ENCODE measurements at places on chromosomes 5 and 9.

- no peak for DNase-seq
These were observed 256.9 kb downstream of the DMAC1 start for GRCh38 chr9:7542693-7543092.

- peak; percentile 54 for DNase-seq
These were observed 600 bp downstream of the ENC1 start for GRCh38 chr5:74639807-74640449.

DNA sequence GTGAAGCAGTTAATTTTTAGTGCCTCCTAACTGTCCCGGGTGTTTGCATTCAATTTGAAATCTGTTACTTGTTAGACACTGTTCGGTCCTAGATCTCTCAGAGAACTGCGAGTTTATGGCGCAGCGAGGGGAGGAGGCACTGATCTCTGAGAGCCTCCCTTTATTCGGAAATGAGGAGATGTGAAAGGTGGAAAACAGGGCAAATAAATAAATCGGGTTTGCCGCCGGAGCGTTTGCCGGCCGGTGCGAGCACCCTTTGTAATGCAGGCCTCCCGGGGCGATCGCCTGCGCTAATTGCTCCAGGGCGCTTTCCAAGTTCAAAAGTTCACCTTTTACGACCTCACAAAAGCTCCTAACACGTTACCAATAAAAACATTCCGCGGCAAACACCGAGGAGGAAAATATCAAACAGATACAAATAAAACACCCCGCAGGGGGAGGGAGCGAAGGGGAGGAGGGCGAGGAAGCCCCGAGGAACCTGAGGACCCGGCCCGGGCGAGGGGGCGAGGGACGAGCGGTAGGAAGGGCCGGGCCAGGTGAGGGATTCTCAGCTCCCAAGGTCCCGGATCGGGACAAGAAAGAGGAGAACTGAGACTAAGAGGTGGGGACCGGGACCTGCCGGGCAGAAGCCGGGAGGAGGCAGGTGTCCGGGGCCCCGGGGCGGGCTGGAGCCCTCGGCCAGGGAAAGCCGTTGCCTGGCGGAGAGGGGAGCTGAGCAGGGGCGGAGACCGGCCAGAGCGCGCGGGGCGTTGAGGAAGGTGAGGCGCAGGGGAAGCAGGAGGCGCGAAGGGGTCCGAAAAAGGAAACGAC lies 1.4 kb downstream of the NR6A1 start:
- no peak for DNase-seq

GRCh38 chr5:5667136-5667554 lies 244.7 kb downstream of the ICE1 start:
- DNase-seq: no peak

DNA sequence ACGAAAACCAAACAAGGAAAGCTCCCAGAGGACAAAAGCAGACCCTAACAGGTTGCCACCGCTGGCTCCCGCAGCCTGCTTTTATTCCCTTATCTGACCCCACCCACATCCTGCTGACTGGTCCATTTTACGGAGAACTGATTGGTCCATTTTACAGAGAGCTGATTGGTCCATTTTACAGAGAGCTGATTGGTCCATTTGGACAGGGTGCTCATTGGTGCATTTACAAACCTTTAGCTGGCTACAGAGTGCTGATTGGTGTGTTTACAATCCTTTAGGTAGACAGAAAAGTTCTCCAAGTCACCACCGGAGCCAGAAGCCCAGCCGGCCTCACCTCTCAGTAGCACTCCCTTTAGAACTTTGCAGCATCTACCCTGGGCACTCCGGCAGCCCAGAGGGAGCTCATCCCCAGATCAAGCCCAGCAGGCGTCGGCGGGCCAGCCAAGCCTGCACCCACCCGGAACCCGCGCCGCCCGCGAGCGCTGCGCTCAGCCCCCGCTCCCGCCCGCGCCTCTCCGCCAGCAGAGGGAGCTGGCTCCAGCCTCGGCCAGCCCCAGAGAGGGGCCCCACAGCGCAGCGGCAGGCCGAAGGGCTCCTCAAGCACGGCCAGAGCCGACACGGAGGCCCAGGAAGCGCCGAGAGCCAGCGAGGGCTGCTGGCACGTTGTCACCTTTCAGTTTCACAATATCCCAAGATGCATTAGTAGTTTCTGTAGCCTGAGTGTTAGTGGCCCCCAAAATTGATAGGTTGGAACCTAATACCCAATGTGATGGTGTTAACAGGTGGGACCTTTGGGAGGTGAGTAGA lies 35.3 kb upstream of the CLPTM1L start:
- peak; percentile 15 for DNase-seq

Data from inflammatory macrophage treated with lipopolysaccharide for 4 hours (primary cell).